Aorta (tissue), 5 donors: ENCODE measurements at places on chromosomes 1 and 21.

DNA sequence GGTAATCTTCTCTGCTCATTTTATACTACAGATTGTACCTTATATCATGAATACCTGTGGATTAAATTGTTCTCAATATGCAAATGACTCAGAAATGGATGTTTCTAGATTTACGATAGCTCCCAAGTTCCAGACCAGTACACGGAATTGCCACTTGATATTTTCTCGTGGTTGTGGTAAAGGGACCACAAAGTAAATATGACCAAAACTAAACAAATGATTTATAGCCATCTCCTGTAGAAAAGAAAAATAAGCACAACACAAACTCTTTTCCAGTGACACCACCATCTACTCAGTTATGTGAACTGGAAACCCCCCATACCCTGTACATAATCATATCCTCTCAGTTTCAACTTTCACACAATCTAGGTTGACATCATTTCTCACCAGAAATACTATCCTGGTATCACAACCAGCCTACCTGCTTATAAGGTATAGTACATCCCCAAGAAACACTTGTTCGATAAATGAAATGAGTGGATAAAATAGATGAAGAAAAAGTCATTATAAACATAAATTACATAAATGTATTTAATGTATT is 172.3 kb downstream of the ADGRL4 start:
- H3K36me3 ChIP-seq: no peaks in the 10 kb centered on the region
- H3K4me1 ChIP-seq: no peaks in the 10 kb centered on the region
- no peak overlapping the region for H3K27ac ChIP-seq
- no peak overlapping the region for H3K4me3 ChIP-seq
- DNase-seq: no peak

DNA sequence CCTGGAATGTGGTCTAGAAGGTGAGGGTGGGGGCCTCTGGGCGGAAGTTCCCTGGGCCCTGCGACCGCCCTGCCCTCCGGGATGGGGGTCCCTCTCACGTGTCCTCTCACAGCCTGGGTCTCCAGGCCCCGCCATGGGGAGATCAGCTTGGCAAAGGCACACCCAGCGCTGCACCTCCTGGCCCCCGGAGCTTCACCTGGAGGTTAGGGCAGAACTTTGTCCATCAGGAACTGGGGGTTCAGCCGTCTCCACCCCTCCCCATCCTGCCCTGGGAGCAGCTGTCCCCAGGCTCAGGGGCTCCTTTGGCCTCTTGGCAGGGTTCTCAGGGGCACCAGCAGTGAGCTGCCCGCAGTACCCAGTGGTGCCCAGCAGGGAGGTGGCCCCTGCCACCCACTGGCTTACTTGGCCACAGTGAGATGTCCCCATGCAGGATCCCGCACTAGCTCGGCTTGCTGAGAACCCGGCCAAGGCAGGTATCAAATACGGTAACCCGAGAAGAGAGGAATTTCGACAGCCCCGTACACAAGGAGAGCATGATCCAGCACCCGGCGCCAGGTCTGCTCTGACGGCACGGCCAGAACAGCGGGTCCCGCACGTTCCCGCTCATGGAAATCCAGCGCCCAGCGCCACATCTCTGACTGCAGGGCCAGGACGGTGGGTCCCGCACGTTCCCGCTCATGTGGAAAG is 36.7 kb downstream of the RRP1 start:
- no peaks in the 10 kb centered on the region for H3K27me3 ChIP-seq
- no peak overlapping the region for H3K4me3 ChIP-seq
- peak; percentile 44 for DNase-seq
- H3K36me3 ChIP-seq: no peaks in the 10 kb centered on the region
- H3K4me1 ChIP-seq: no peaks in the 10 kb centered on the region

- no peak for DNase-seq
- no peak overlapping the region for H3K27ac ChIP-seq
- H3K4me1 ChIP-seq: no peaks in the 10 kb centered on the region
- H3K36me3 ChIP-seq: no peaks in the 10 kb centered on the region
- no peaks in the 10 kb centered on the region for H3K27me3 ChIP-seq
- no peak overlapping the region for H3K4me3 ChIP-seq
Measured at GRCh38 chr1:182051938-182052337, 9.6 kb downstream of the ZNF648 start.

- no peak overlapping the region for H3K4me3 ChIP-seq
- no peaks in the 10 kb centered on the region for H3K36me3 ChIP-seq
- H3K27ac ChIP-seq: no peak overlapping the region
- H3K27me3 ChIP-seq: no peaks in the 10 kb centered on the region
- DNase-seq: no peak
Measured at GRCh38 chr1:18069903-18070302, 37.7 kb upstream of the IGSF21 start.

DNA sequence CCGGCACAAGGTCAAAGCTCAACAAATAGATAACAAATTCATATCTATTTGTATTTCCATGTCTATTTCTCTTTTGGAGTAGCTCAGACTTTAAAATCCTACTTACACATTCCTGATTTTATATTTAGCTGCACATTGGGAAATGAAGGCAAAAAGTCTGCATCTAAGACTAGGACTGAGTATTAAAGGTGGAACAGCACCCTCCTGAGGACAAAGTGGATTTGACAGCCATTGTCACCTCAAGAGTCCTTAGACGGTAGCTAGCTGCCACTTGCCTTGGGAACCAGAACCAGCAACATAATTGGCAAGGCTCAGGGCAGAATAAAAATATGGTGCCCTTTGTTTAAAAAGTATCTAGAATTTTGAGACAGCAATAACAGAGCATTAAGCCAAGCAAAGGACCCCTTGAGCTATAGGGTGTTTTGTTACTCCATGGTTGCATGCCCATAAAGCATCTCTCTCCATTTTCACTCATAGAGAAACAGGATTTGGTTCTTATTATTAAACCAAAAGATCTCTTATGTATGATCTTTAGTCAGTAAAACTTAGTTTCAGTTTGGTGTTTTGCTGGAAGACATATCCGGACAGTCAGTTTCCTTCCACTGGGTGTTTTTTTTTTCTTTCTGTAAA is 30.0 kb upstream of the SGIP1 start:
- H3K4me3 ChIP-seq: no peak overlapping the region
- H3K36me3 ChIP-seq: no peaks in the 10 kb centered on the region
- no peaks in the 10 kb centered on the region for H3K4me1 ChIP-seq
- no peaks in the 10 kb centered on the region for H3K27me3 ChIP-seq
- no peak for DNase-seq
- no peak overlapping the region for H3K27ac ChIP-seq

DNA sequence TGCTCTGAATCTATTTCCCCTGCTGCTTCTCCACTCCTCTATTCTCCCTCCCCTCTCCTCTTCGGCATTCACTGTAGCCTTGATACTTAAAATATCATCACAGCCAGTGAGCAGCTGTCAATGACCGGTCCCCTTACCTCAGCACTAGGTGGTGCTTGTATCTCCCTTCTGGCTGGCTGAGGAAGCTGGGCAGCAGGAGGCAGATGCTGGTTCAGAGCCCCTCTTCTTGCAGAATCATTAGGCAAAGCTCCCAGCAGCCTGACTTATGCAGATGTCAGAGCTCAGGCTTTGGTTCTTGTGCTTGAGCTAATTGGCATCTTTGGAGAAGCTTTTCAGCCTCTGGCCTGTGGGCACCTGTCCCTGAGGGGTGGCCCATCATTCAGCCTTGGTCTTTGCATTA is 31.9 kb upstream of the KCNA2 start:
- DNase-seq: no peak
- H3K4me3 ChIP-seq: no peak overlapping the region
- H3K27me3 ChIP-seq: no peaks in the 10 kb centered on the region
